Stimulated activated CD4-positive, alpha-beta T cell treated with anti-CD3 and anti-CD28 coated beads, Interleukin-15, amount 100 ng/mL, for 48 hours (primary cell): ENCODE measurements at places on chromosomes 5 and 9.

- no peak for DNase-seq
Observed at GRCh38 chr5:142644640-142645361, 41.1 kb downstream of the FGF1 start.

- no peak for DNase-seq
Observed at GRCh38 chr9:36492865-36493264, 79.8 kb upstream of the MELK start.

DNA sequence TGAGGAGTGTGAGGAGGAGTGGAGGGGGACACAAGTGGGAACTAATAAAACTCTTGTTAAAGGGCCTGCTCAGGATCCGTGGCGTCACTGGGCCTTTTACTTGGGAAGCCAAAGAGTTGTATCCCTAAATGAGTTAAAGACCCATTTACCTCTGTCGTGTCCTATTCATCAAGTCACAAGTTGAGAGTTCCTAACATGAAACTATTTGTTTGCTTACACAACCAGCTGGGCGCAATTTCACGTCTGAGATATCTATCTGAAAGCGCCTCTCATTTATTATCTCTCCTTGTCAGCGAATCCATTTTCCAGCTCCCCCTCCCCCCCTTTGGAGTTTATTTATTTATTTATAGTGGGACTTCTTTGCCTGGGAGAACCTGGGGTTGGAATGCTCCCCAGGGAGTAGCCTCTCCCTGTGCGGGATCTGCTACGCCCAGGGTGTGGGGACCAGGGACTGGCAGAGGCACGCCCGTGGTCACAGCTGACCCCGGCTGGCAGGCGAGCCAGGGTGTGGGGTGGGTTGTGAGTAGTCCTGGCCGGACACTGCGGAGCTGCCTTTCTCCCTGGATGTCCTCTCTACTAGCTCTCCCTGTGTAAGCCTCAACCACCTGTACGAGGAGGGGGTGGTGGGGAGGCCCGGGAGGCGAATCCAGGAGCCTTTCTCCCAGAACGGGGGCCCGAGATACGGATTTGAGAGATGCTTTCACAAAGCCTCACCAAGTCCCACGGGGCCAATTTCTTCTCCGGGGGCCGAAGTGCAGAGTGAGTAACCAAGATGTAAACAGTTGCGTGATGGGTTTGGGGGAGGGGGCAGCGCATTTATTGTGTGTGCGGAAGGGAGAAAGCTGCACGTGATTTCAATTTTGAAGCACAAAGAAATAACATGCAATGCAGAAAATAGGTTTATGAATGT lies 15.3 kb downstream of the NR2F1 start:
- no peak for DNase-seq

GRCh38 chr5:155926031-155926430 lies 400.9 kb upstream of the SGCD start:
- DNase-seq: no peak

GRCh38 chr9:78963911-78964310 lies 607.9 kb upstream of the TLE4 start:
- DNase-seq: no peak

DNA sequence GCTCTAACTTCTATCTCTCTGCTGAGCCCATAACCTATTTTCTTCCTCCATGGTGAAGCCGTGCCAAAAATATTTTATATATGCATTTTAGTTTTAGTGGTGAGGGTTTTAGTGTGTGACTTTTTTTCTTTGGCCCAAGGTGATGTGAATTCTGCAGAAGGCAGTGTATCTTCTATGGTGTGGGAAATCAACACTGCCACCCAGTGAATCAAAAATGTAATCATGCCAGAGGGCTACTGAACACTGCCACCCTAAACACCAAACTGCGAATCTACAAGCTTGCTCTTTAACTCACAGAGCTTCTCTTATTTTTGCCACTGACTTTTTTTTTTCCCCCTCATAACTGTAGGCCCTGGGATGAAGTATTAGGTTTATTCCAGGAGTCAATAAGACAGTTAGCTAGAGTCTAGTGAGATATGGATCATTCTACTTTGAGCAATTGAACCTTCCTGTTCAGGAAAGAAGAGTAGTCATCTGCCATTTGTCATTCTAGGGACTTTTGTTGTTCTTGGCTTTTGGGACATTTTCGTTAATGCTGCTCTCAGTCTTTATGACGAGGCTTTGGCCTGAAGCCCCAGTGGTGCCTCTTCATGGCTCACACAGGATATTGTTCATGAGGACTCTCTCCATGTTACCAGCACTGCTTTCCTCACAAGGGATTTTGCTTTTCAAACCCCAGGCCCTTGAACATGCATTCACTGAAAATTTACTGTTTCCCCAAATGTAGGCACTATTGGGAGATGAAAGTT lies 53.1 kb downstream of the C7 start:
- no peak for DNase-seq

- DNase-seq: no peak
Observed at GRCh38 chr9:131824953-131825495, 85.1 kb upstream of the RAPGEF1 start.

DNA sequence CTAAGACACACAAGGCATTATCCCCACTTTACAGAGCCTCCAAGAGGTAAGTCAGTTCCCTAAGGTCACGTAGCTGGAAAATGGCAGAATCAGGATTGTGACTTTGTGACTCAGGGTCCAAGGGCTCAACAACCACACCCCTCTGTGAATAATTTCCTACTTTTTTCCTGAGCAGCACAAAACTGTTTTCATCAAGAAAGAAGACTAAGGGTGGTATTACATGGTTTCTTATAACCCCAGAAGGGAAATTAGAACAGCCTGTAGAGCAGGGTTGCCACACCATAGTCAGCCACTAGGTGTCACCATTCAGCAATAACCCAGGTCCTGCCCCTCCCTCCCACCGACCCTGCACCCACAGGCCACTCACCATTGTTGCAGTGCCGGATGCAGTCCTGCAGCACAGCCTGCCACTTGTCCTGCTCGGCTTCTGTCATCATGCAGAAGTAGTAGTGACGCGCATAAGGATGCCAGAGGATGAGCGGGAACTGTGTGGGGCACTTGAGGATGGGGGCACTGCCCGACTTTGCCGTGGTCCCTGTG lies 72.1 kb downstream of the LRSAM1 start:
- DNase-seq: peak; percentile 26

DNA sequence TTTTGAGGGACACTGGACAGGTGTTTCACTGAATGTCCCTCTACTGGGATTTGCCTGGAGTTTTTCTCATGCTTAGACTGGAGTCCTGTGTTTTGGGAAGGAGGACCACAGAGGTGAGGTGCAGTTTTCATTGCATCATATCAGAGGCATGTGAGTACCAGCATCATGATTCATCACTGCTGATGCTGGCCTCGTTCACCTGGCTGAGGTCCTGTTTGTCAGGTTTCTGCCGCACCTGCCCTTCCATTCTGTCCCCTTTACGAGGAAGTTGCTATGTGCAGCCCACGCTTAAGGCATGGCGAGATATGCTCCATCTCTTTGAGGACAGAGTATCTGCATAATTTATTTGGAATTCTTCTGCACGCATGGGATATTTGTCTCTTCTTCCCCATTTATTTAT lies 162.1 kb downstream of the TENT4A start:
- DNase-seq: no peak

DNA sequence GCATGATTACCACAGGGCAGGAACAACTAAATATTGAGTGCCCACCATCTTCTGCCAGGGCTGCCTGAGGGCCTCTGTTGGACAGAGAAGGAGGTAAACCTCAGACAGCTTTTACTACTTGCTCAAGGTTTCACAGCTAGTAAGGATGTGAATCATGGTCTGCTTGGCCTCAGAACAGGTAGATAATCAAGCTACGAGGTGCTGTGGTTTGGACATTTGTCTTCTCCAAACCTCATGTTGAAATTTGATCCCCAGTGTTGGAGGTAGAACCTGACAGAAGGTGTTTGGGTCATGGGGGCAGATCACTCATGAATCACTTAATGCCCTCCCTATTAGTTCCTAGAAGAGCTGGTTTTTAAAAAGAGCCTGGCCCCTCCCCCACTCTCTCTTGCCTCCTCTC lies 541.2 kb upstream of the TRPC7 start:
- DNase-seq: no peak

DNA sequence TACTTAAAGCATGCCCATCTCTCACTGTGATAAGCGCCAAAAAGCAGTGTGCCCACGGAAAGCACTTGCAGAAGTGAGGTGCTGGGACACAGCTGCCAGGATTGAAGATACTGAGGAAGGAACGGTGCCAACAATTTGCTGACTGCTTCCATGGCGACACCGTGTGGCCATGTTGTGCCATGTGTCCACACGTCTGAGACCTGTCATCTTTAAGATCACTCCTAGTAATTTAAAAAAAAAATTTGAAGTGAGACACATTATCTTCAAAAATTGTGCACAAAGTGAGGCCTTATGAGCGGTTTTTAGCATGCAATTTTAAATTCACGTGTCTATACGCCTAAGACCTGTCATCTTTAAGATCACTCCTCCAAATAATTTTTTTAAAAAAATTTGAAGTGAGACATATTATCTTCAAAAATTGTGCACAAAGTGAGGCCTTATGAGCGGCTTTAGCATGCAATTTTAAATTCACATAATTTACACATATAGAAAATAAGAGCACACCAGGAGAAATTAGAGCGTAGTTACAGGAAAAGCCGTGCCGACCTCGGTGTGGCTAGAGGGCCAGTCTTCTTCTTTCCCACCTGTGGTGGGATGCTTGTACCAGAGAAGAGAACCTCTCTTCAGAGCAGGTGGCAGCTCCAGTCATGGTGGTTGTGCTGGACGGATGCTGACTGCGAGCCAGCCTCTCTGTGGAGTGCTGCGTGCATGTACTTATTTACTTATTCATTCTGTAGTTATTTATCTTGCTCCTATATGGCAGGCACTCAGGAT lies 21.4 kb upstream of the FLT4 start:
- DNase-seq: peak; percentile 51
